ENCODE measurements at places on chromosomes 7 and 10.

DNA sequence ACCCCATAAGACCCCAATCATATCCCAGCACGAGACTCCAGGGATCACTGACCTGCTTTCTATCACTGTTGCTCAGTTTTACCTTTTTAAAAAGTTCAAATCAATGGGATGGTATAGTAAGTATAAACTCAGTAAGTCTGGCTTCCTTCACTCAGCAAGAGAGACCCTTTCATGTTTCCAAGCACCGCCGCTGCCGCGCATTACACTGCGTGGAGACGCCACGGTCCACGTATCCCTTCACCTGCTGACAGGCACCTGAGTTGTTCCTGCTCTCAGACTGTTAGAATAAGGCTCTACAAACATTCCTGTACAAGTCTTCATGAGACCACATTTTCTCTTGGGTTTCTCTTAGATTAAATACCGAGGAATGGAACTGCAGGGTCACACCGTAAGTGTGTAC, 28.3 kb downstream of the MAD1L1 start:
- DNase-seq = no peak

GRCh38 chr10:77533887-77534278, 103.7 kb downstream of the KCNMA1 start:
- DNase-seq = no peak

GRCh38 chr7:155109121-155109520, 39.0 kb downstream of the HTR5A start:
- no peak for DNase-seq

DNA sequence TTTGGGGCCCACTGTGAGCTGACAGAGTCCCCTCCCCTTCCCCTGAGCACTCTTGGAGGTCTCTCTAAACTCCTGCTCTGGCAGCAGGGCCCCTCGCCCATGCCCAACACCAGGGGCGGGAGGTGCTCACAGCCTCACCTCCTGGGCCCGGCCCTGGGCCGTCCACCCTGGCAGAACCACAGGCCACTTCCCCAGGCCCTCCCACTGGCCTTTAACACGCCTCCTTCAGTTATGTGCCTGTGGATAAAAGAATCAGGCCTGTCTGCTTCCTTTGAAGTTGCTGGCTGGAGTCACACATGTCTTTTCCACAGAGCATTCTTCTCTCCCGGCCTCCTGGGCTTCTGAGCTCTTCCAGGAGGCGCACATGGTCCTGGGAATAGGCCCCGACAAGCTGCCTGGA, 10.2 kb downstream of the MYL10 start:
- no peak for DNase-seq

- DNase-seq = no peak
Measured at GRCh38 chr10:96298362-96298761, 5.9 kb upstream of the DNTT start.

DNA sequence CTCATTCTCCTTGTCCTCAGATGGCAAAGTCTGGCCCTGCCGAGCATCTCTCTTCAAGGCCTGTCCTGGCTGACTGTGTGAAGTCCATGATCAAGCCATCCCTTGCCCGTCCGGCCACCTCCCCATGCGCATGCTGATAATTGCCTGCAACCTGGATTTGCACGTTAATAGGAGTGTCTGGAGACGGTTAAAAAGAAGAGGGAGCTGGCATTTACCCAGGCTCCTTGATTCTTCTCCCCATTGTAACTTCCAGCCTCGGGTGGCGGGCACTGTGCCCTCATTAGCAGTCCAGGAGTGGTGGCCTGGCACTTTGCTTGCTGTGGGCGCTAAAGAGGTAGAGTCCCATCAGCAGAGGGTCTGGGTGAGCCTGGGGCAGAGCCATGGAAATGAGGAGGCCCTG, 157.4 kb downstream of the C10orf105 start:
- no peak for DNase-seq

- no peak for DNase-seq
Measured at GRCh38 chr7:22594020-22594419, 94.0 kb upstream of the STEAP1B start.

- no peak for DNase-seq
Measured at GRCh38 chr7:153858355-153858754, 193.8 kb upstream of the DPP6 start.

DNA sequence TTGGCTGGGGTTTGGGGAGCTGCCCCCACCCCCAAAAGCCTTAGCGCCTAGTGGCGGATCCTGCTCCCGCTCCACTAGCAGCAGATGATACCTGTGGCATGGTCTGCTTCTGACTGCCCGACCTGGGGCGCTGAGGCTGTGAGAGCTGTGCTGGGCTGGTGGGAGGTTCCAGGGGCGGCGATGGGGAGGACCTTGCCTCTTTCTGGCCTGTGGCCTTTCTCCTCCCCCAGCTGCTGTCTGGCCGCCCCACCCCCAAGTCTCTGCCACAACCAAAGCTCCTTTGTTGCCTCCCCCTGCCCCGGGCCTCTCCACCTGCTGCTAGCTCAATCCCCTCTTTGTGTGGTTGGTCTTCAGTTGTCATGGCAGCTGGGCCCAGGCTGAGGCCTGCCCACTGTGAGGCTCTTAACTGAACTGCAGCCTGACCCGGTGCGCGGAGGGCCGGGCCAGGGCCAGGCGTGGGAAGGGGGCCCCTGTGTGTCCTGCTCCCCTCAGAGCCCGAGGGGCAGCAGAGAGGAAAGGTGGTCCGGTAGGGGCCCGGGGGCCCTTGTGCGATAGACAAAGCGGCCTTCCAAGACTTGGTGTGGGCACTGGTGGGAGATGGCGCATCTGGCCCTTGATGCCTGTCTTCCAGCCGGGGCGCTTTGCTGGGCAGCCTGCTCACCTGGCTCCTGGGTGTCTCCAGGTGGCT, 4.7 kb downstream of the ZNF775 start:
- DNase-seq = no peak

GRCh38 chr7:134643131-134643530, 3.5 kb upstream of the BPGM start:
- no peak for DNase-seq

DNA sequence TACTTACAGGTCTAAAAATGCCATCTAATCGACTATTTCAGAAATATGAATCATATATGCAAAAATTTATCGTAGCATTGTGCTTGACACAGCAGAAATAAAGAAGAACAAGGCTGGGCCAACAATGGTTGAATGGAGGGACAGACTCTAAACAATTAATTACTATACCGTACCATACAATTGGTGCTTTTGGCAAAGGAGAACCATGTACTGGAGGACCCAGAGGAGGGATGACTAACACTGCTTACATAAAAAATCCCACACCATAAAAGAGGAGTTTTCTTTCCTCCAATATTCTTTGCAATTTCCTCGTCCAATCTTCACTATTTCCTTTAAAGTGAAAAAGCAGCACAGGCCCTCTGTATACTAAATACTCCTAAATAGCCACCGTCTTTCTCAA, 94.1 kb downstream of the SGMS1 start:
- no peak for DNase-seq

Measured in stimulated activated CD8-positive, alpha-beta memory T cell treated with anti-CD3 and anti-CD28 coated beads, Interleukin-15, amount 100 ng/mL, for 4 hours (primary cell).